ENCODE measurements at places on chromosomes 6 and 20.

- DNase-seq: no peak
Measured at GRCh38 chr20:41005361-41005729, 23.3 kb upstream of the TOP1 start.

DNA sequence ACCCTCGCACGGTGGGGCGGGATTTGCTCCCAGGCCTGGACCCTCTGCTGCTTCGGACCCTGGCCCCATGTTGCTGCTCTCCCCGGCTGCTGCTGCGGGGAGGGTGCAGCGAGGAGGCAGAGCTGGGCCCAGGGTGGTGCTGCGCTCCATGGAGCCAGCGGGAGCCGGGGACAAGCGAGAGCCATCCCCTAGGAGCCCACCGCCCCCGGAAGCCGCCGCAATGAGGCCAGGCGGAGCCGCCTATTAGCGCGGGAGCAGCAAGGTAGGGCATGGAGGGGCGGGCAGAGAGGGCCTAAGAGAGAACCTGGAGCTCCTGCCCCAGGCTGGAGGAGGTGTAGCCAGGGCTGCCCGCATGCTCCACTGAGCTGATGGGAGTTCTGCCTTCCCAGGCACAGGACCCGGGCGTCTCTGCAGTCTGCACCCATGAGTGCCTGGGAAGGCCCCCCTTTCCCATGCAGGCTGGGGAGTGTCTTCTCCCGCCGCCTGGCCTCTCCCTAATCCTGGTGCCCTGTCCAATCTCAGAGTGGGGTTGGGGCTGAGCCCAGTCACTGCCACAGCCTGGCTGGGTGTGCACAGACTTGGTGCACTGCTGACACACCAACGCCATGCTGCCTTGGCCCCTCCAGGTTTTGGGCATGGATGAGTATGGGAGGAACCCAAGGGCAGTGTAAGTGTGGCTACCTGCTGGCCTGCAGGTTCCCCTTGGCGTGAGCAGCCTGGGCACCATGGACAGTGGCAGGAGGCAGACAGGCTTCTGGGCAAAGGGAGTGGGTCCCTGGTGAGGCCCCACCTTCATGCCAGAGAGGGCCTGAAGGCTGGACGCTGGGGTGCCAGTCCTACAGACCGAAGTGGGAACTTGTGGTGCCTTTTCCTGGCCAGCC, 360.6 kb upstream of the MAP3K7 start:
- no peak for DNase-seq

GRCh38 chr6:96304997-96305396, 216.6 kb upstream of the UFL1 start:
- DNase-seq: no peak

GRCh38 chr20:35286077-35286898, 1.7 kb upstream of the EIF6 start:
- DNase-seq: no peak

GRCh38 chr6:108732091-108732870, 115.9 kb upstream of the ARMC2 start:
- no peak for DNase-seq

GRCh38 chr6:104699593-104700329, 160.0 kb downstream of the HACE1 start:
- no peak for DNase-seq

GRCh38 chr6:2730353-2731107, 20.2 kb downstream of the MYLK4 start:
- DNase-seq: no peak

GRCh38 chr20:25453035-25453810, 45.8 kb downstream of the GINS1 start:
- no peak for DNase-seq

DNA sequence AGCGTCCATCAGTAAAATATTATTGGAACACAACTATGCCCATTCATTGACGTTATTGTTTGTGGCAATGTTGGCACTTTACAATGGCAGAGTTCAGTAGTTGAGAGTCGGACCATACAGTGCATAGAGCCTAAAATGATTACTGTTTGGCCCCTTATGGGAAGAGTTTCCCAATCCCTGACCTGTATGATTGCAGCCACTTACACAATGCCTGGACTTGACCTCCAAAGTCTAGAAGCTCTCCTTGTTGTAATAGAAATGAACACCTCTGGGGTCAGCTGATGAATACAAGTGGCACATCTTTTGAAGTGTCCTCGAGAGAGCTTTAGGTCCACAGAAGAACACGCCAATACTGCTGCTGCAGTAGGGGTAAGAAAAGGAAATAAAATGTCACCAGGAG, 59.0 kb downstream of the NOX3 start:
- DNase-seq: no peak

DNA sequence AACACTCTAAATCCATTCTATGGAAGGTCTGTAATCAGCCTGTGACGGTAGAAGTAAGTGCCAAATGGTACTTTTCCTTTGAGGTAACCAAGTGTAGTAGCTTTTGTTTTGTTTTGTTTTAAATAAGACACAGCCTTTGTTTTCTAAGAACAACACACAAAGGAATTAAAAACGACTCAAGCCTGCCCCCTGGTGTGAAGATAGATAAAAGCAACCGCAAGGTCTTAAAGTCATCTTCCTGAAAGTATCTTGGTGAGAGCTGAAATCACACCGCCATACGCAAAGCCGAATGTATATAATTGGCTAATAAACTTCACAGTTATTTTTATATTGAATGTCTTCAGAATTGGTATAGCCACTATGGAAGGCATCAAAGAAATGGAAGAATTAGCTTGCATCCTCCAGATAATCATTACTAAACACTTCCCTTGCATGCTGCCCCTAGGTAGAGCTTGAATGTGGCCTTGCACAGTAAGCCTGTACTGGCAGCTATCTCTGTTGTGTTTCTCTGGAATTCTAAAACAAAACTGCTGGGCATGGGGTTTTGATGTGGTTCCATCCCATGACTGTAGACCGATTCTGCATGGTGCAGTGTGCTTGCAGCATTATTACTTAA, 95.6 kb downstream of the LAMP5 start:
- peak; percentile 14 for DNase-seq

- DNase-seq: no peak
Measured at GRCh38 chr6:47581591-47581990, 104.0 kb downstream of the CD2AP start.

- DNase-seq: no peak
Measured at GRCh38 chr6:89087881-89088280, 7.3 kb downstream of the PNRC1 start.

- no peak for DNase-seq
Measured at GRCh38 chr20:22452442-22453011, 131.8 kb downstream of the FOXA2 start.

- no peak for DNase-seq
Measured at GRCh38 chr6:97175806-97176205, 107.2 kb downstream of the MMS22L start.

GRCh38 chr20:24651171-24651975, 181.9 kb downstream of the SYNDIG1 start:
- DNase-seq: no peak

DNA sequence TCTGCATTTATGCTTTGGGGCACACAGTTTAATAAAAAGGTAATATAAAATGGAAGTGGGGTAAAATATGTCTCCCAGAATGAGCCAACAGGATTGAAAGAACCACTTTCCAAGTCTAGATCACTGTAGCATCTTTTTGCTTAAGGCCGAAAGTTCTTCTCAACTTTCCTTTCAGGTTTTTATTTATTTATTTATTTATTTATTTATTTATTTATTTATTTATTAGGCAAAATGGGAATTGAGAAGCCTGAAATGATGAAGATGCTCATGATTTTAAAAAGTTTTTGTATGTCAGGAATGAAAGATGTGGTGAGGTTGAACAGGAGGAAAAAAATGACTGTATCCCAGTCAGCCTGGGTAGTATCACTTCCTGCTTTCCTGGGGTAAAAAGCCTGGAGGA, 24.0 kb downstream of the TSHZ2 start:
- DNase-seq: no peak

- DNase-seq: no peak
Measured at GRCh38 chr6:41386594-41386993, 51.2 kb downstream of the NCR2 start.

DNA sequence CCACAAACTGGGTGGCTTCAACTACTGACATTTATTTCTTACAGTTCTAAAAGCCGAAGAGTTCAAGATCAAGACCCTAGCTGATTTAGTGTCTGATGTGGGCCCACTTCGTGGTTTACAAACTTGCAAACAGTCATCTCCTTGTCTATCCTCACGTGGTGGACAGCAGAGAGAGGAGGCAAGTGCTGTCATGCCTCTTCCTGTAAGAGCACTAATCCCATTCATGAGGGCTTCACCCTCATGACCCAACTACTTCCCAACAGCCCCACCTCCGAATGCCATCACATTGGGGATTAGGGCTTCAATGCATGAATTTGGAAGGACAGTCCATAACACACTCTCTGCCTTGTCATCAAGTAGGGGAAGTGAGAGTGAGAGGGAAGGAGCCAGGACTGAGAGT, 15.6 kb upstream of the ISM1 start:
- no peak for DNase-seq
